ENCODE measurements at places on chromosomes 5 and 9.

- peak overlapping the region; percentile 74 for H3K27ac ChIP-seq
- H3K27me3 ChIP-seq = no peaks in the 10 kb centered on the region
- peak overlapping the region; percentile 59 for H3K4me3 ChIP-seq
- H3K4me1 ChIP-seq = peaks cover 19% of the 10 kb centered on the region
These were observed 31.2 kb downstream of the NANS start for GRCh38 chr9:98087420-98088354.

DNA sequence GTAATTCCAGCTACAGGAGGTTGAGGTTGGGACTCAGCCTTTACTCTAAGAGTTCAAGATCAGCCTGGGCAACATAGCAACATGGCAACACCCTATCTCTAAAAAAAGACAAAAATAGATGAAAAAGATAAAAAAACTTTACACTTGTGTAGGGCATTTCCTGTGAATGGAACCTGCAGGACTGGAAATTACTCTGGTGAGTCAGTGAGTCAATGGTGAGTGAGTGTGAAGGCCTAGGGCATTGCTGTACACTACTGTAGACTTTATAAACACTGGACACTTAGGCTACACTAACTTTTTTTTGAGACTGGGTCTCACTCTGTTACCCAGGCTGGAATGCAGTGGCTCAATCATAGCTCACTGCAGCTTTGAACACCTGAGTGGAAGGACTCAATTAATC, 19.5 kb upstream of the ARSI start:
- H3K36me3 ChIP-seq = no peaks in the 10 kb centered on the region
- H3K4me3 ChIP-seq = no peak overlapping the region
- no peaks in the 10 kb centered on the region for H3K4me1 ChIP-seq

DNA sequence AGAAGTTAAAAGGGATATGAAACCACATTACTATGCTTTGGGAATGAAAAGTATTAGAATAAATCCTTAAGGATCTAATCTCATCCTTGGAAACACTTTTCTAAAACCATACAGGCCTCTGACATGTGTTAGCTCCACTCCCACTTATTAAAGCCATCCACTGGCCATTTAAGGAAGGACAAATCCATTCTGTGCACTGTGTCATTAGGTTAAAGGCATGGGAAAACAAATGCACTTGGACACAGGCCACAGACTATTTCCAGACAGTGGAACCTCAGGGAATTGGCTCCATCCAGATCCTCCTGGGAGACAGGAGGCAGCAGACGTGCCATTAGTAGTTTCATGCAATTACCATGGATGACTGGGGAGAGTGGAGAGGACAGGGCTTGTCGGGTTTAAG, 454.9 kb downstream of the ENC1 start:
- H3K4me3 ChIP-seq = no peak overlapping the region
- no peak for DNase-seq
- no peaks in the 10 kb centered on the region for H3K4me1 ChIP-seq
- H3K36me3 ChIP-seq = no peaks in the 10 kb centered on the region

GRCh38 chr5:173108914-173109313, 35.4 kb upstream of the BNIP1 start:
- no peak for DNase-seq
- H3K4me3 ChIP-seq = no peak overlapping the region
- H3K4me1 ChIP-seq = no peaks in the 10 kb centered on the region

DNA sequence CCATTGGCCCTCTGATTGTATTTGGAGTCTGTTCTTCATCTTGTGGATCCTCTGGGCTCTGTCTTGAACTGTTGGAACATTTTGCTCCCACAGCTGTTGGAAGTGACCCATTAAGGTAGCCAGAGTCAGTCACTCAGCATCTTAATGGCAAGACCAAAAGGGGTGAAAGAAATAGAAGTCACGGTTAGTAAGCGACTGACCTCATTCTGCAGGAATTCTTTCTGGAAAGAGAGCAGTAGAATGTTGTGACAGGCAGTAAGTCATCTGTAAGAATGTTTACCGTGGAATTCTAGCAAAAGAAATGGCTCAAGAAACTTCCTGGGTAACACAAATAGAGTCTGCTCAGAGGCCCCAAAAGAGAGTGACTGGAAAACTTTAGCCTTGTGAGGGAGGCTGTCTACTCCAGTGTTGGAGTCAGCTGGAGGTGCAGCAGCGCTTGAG, 28.6 kb upstream of the TNC start:
- H3K4me1 ChIP-seq = no peaks in the 10 kb centered on the region
- H3K27ac ChIP-seq = no peak overlapping the region
- no peak overlapping the region for H3K4me3 ChIP-seq
- peaks cover 10% of the 10 kb centered on the region for H3K27me3 ChIP-seq
- DNase-seq = no peak

Data from stimulated activated naive B cell treated with anti-CD40 and anti-IgM and Interleukin-4, amounts not matched to agents 10 μg/mL and 1 μg/mL and 100 μg/mL, for 72 hours (primary cell).